Dorsolateral prefrontal cortex (tissue), 122 donors: ENCODE measurements at places on chromosomes 13 and 19.

- DNase-seq: no peak
These were observed 557.2 kb downstream of the KCTD12 start for GRCh38 chr13:76329004-76329403.

DNA sequence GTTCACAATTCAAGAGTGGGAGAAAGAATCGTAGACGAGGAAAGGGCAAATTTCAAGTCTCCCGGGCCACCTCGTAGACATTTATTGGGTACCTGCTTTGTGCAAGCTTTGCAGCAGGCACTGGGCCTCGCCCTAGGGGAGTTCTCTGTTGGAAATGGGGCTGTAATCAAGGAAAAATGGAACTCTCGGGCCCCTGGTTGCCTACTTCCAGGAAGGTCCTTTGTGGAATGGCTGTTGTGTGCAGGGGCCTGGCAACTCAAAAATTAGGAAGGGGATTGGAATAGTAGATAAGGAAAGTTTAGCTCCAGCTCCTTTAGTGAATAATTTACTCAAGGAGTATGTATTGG lies 612 bp downstream of the ZNF526 start:
- DNase-seq: no peak

DNA sequence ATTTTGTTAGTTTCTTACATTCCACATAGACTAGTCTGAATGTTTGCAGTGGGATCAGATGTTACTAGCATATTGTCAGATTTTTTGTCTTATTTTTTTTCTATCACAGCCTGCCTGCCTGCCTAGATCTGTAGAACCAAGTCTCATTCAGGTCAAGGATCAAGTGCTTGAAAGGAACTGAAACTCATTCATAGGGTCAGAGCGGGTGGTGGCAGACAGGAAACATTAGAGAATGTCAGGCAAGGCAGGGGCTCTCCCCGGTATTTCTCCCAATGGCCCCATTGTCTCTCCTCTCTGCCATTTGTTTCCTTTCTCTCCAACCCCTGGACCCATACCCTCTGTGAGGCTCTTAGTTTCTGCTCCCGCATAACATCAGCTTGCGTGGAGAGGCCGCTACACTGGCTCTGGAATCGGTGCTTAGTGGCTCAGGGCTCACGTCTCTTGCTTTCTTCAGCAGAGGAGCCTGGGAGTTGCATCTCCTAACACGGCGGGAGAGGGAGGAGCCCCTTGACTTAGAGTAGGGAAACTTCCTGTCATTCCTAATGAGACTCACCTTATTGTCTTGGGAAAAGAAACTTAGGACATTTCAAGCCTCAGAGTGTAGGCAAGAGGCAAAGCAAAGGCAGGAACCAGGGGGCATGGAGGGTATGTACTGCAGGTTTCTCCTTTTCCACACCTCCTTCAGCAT lies 35.6 kb upstream of the SPATA13 start:
- DNase-seq: no peak

DNA sequence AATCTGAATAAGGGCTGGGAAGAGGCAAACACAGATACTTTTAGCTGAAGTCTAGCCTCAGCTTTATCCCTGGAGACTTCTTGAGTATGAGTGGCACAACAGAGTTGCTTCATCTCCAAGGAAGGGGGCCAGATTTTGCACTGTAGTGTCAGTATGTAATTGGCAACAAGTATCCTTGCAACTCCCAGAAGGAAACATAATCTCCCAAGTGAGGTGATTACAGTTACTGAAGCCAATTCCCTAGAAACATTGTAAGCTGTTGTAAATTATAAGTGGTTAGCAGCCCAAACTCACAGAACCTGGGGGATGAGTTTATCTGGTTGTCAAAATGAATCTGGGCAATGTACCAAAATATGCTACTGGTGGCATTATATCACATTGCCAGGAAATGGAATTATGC lies 2065.7 kb upstream of the PCDH20 start:
- DNase-seq: no peak

GRCh38 chr19:18850471-18851375 lies 19.0 kb downstream of the UPF1 start:
- no peak for DNase-seq

DNA sequence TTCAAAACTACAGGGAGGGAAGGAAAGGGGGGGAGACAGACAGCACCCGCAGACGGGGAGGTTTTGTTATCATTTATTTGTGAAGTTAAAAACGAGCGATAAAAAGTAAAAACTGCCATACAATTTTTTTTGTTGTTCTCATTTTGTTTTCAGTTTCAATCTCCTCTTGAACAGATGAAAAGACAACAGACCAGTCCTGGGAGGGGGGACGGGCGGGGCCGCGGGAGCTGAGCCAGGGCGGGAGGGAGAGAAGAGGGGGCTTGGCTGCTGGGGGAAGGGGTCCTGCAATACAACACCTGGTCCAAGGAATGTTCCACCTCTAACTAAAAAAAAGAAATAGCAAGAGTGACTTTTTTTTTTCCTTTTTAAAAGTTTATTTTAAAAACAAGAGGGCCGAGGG lies 11.3 kb downstream of the KHSRP start:
- no peak for DNase-seq

GRCh38 chr19:14167576-14168138 lies 31.3 kb upstream of the ASF1B start:
- no peak for DNase-seq
